Posterior vena cava (tissue), 2 donors: ENCODE measurements at places on chromosomes 4 and X. TPM values are rescaled to one million over a fixed set of nuclear protein-coding genes. Genes with fewer than 3 reads are reported as not detected.

The BEX2 gene
- 0.57 TPM for total RNA-seq

The EMCN gene
- 41.5 TPM for total RNA-seq

The PAGE1 gene
- not detected for total RNA-seq

The HSFX4 gene
- total RNA-seq: not detected

The TMEM156 gene
- 0.65 TPM for total RNA-seq

The PCDH18 gene
- total RNA-seq: 19.6 TPM

The CT45A1 gene
- total RNA-seq: not detected

The SMARCA1 gene
- 29.5 TPM for total RNA-seq

The HELT gene
- not detected for total RNA-seq

The ZNF157 gene
- 0.19 TPM for total RNA-seq

The JADE3 gene
- total RNA-seq: 3.1 TPM

The MAGEA1 gene
- total RNA-seq: not detected

The P2RY4 gene
- 0.32 TPM for total RNA-seq

The DUSP9 gene
- not detected for total RNA-seq

The SLC16A2 gene
- 18.4 TPM for total RNA-seq

The OFD1 gene
- 19.9 TPM for total RNA-seq

The FRMD7 gene
- 0.19 TPM for total RNA-seq

The TMEM31 gene
- not detected for total RNA-seq

The ELF4 gene
- 13.6 TPM for total RNA-seq

The NAA11 gene
- not detected for total RNA-seq

The IL15 gene
- total RNA-seq: 3.7 TPM

The RTL9 gene
- 0.28 TPM for total RNA-seq

The MBNL3 gene
- total RNA-seq: 15.9 TPM

The ODAPH gene
- not detected for total RNA-seq

The TMSB15A gene
- 0.83 TPM for total RNA-seq

The PGAM4 gene
- total RNA-seq: not detected

The IQCM gene
- total RNA-seq: not detected

The HTN3 gene
- total RNA-seq: not detected

The F11 gene
- not detected for total RNA-seq

The ATOH1 gene
- not detected for total RNA-seq

The HMGB3 gene
- 5.2 TPM for total RNA-seq

The GAGE12G gene
- total RNA-seq: not detected

The SLC6A14 gene
- total RNA-seq: not detected

The PRKG2 gene
- 0.86 TPM for total RNA-seq

The SAGE1 gene
- total RNA-seq: not detected

The CPLX1 gene
- total RNA-seq: 2.5 TPM

The NEUROG2 gene
- total RNA-seq: not detected

The CXXC4 gene
- 0.14 TPM for total RNA-seq

The RAB33A gene
- 12.7 TPM for total RNA-seq

The TMSB15B gene
- 6.5 TPM for total RNA-seq

The SPON2 gene
- 63.3 TPM for total RNA-seq

The F9 gene
- not detected for total RNA-seq

The NPNT gene
- 106 TPM for total RNA-seq

The ANK2 gene
- 161 TPM for total RNA-seq

The ZNF185 gene
- 2.8 TPM for total RNA-seq

The FAM9C gene
- 0.19 TPM for total RNA-seq

The PAGE2 gene
- total RNA-seq: not detected

The DMD gene
- total RNA-seq: 132 TPM

The CFI gene
- 33.9 TPM for total RNA-seq
